ENCODE measurements at places on chromosomes 11 and 22.

GRCh38 chr11:114033066-114033465 is 26.4 kb upstream of the ZBTB16 start:
- DNase-seq = no peak

GRCh38 chr11:111938687-111939160 is 1.6 kb downstream of the DIXDC1 start:
- DNase-seq = no peak

- DNase-seq = no peak
Observed at GRCh38 chr22:49015993-49016908, 811.4 kb downstream of the BRD1 start.

DNA sequence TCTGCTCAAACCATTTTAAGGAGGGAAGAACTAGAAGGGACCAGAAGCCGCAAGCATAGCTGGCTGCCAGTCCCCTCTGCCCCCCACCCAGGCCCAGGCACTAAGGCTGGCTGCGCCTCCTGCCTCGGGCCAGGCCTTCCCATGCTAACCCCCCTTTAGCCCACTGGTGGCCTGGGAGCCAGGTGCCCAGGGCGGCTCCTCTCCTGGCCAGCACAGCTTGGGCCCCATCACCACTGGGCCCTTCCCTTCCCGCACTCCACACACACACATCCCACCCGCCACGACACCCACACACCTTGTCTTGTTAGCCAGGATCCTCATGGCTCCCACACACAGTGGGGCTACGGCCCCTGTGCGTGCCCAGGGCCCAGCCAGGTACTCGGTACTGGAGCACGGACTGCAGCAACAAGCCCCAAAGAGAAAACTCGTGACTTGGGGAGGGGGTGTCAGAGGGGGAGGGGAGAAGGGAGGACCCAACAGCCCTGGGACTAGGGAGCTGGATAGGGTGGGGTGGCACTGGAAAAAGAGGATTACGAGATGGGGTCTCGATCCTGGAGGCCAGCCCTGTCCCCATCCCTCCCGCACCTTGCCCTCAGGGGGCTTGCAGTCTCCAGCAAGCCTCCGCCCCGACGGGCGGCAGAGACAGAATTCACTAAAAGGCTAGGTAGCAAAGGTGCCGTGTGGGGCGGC is 16.0 kb downstream of the BCL9L start:
- no peak for DNase-seq

DNA sequence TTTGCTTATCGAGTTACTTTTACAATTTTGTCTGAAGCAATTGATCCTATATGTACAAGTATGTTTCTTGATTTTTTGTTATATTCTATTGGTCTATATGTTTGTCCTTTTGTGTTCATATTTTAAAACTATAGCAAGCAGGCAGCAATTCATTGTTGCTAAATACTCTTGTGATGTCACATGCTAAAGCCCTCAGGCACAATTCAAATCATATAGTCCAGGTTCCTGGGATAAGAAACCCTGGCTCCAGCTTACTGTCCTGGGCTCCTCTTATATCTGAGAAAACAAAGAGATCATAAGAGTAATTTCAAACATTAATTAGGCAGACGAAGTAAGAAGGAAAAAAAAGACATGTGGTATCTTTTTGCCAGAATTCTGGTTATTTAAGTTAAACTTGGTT is 6.6 kb upstream of the CCDC83 start:
- no peak for DNase-seq

DNA sequence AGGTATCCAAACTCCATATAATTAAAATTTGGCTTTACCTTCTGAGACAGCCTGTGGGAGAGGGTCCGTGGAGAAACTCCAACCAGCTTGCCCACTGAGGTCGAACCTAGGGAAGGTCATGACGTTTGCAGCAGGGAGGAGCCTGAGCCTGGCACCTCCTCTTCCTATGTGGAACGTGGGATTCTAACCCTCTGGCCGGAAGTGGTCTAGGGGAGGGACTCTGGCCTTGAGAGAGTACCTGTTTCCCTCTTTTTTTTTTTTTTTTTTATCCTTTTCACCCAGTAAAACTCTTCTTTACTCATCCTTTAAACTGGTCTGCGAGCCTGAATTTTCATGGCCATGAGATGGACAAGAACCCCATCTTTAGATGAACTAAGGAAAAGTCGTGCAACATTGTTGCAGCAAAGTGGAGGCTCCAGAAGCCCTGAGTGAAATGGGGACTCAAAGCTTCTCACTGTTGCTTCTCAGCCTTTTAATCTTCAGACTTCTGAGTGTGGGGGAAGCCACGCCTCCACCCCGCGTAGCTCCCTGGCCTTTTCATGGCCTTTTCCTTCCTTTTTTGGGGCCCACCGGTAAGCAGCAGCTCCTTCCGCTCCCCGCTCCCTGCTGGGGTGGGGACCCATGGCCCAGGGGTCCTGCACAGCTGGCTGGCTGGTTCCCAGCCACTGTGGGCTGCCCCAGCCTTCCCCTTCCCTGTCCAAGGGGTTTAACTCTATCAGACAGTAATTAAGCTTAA is 1359.9 kb downstream of the LRRC4C start:
- DNase-seq = no peak

GRCh38 chr11:69383372-69384250 is 89.7 kb downstream of the MYEOV start:
- no peak for DNase-seq
